ENCODE measurements at places on chromosomes 3 and 15.

- no peak for DNase-seq
Measured at GRCh38 chr3:193673845-193674244, 80.8 kb downstream of the OPA1 start.

GRCh38 chr3:142894493-142894892 is 5.6 kb upstream of the PCOLCE2 start:
- no peak for DNase-seq

DNA sequence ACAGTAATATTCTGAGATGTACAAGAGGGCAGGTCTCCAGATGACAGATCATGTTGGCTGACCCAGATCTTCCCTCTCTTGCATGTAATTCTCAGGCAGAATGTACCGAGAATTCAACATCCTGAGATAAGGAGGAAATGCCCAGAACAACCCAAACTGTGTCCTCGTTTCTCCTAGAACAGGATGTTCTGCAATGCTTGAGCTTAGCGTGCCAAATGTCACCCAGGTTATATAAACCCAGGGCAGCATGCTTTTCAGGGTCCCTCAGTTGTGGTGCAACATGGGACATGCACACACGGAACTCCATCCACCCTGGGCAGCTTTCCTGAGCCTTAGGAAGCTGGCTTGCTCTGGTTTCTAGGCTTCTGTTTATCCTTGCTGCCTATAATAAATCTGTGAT is 102.1 kb upstream of the CMC1 start:
- DNase-seq: no peak

GRCh38 chr3:1439395-1439794 is 346.6 kb downstream of the CNTN6 start:
- DNase-seq: no peak

GRCh38 chr3:161305095-161305991 is 66.0 kb downstream of the SPTSSB start:
- DNase-seq: peak; percentile 26

- DNase-seq: no peak
Measured at GRCh38 chr15:26242565-26243071, 379.5 kb upstream of the ATP10A start.

DNA sequence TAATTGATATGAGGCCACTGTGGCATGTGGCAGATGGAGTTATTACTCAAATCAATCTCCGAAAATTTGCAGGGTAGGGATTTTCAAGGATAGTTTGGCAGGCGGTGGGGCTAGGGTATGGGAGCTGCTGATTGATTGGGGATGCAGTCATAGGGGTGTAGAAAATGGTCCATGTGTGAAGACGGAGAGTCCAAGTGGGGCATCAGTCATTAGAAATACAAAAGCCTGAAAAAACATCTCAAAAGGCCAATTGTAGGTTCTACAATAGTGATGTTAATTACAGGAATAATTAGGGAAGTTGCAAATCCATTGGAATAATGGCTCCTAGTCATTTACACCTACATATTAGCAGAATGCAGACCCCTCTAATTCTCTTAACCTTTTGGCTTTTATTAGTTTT is 4.9 kb downstream of the LEKR1 start:
- no peak for DNase-seq

DNA sequence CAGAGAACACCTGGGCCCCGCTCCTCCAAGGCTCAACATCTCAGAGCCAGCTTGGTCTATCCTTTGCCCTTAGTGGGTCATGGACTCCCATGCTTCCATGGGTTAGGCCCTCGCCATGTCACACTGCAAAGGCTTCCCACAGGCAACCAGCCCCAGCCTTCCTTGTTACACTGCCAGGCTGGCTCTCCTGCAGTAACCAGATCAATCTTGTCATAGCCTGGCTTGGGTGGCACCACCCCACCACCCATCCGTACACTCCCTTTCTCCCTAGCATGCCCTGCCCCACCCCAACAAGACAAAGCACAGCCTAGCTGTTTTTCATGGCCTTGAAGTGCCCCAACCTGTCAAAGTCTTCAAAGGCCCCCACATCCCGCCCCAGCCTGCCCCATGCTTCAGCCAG is 30.5 kb downstream of the CA12 start:
- DNase-seq: no peak

GRCh38 chr3:64932666-64933342 is 245.0 kb upstream of the ADAMTS9 start:
- no peak for DNase-seq

DNA sequence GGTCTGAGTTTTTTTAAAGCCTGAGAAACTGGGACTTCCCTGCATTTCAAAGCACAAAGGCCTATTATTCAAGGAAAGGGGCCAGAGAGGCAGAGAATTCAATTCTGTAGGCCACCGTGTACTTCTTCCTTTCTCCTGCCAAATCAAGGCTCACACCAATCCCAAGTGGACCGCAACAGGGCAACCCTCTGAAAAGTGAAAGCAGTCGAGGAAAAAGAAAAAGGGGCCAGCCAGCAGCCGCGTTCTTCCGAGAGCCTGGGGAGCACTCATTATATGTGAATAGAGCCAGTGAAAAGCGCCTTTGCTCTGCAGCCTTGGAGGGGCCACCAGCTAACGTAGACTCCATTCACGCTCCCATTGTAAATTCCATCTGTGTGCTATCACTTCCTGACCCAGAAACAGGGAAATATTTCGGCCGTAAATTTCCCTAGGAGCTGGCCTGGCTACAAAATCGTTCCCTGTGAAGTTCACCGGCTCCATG is 45.9 kb upstream of the THUMPD3 start:
- DNase-seq: no peak

DNA sequence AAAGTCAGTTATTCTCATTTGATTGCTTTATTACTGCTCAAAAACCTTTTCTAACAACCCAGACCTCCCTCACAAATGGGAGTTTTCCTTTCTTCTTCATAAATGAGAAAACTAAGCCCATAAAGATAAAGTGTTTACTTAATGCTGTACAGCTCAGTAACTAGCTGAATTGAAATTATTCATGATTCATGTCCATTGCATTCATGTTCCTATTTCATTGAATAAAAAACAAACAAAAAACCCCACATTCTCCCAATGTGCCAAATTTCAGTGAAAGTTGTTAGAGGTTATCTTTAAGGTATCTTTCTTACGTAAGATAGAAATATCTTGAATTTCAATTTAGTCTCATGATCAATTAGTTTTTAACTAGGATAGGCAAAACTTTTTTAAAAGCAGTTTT is 2.8 kb downstream of the PLSCR2 start:
- no peak for DNase-seq

DNA sequence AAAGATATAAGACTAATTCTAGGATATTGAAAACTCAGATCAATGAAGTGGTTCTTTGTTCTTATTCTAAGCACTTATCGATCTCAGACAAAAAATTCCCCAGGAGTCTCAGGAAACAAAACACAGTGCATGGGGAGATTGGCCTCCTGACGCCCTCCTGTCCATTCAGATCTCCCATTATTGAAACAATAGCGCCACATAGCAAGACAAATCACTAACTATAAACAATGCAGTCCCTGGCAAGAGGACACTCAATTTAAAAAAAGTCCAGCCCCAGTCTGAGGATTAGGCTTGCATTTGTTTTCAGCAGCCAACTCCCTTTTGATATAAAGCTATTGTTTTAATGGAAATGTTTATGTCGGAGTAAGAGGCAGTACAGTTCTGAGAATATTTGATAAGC is 528.2 kb downstream of the GABRG3 start:
- no peak for DNase-seq

- no peak for DNase-seq
Measured at GRCh38 chr3:21665444-21666100, 85.4 kb downstream of the ZNF385D start.

DNA sequence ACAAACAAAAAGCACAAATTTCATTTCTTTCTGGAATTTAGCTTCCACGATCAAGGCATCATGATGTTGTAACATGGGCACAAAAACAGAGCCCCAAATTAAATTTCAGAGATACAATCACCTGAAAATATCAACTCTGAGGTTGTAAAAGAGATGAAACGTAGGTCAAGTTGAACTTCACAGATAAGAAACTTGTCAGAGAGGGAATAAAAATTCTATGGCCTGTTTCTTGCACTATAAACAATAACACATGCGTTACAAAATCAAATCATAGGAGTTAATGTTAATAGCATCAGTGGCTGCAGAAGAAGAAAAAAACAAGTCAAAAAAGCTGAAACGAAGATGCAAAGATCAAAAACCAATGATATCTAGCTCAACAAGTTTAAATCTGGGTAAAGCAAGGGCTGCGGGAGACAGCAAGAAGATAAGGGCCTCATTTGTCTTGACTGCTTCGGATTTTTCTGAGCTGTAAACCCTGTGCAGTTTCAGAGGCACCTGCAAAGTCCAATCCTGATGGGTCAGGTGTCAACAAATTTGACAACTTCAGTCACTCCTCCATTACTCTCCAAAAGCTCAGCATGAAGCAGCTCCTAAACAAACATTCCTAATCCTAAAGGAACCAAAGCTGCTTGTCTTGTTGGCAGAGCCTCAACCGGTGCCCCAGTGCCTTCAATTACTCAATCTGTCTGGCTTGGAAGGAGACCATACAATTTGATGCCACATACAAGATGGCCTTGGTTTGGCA is 219.8 kb downstream of the STT3B start:
- no peak for DNase-seq

DNA sequence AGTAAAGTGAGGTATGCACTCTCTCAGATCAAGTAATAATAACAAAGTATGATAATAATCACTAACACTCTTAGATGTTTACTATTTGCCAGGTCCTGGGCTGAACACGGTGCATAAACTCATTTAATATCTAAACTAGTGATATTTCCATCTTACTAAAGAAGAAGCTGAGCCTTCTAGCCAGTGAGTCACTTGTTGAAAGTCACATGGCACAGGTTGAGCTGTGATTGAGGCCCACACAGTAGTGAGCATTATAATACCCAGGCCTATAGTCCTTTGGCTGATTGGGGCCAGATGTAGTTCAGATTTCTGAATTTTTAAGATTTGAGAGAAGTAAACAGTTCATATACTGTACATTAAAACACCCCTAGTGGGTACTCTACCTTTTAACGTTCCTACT is 93.2 kb upstream of the CCDC80 start:
- DNase-seq: no peak

DNA sequence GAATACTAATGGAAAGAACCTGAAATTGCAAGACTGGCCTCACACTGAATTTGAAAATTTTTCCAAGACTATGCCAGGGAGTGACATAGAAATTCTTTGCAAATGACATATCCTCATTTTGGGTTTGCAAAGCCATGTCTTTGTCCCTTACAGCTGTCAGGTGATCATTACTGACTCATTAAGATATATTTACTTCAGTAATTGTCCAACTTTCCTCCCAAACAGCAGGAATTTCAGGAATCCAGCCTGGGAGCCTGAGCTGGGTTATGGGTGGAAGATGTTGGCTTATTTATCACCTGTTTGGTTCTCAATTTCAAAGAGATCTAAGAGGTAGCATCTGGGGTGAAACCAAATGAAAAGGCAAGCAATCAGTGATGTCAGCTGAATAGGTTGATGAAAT is 111.6 kb upstream of the ACP3 start:
- no peak for DNase-seq

GRCh38 chr3:58008141-58009025 is at the start of gene FLNB:
Gene FLNB, plus strand, starts transcription at chr3:58008422. Its CDS starts 143 bp downstream, at chr3:58008565.
- peak; percentile 77 for DNase-seq

GRCh38 chr3:143697975-143698374 is 150.3 kb downstream of the SLC9A9 start:
- no peak for DNase-seq

DNA sequence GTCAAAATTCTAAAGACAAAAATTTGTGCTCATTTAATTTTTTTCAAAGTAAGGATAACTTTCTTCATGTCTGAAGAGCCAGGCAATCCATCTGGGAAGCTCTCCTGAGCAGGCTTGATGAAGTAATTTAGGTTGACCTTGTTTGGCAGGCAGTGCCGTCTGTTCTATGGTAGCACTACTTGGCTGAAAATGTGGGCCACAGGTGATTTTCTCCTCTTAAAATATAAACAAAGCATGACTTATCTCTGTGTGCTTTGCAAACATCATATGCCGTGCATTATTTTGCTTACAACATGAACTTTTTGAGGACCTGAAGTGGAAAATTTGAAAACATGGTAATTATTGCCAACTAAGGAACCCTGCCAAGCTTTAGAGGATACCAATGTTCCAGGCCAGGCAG is 143.2 kb downstream of the RAP2B start:
- no peak for DNase-seq

DNA sequence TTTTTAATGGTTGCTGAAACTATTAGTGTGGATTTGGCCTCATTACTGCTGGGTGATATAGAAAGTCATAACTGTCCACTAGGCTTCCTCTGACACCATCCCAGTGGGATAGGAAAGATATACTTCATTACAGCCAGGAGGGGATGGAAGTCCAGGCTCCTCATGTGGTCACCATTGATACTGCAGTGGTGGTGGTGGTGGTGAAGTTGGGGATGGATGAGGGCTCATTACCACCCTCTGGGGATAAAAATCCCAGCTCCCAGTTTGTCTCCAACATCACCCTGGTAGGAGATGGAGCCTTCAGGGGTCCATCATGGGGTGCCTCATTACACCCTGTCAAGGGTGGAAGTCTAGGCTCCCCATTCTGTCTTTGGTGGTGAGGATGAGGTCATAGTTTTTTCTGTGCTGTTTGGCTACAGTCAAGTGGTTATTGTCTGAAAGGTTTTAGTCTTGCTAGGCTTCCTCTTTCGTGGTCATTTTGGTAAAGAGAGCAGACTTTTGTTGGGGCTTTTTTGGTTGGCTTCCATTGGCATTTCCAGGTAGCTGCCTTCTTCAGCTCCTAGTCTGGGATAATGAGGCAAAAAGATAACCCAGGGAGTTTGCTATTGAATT is 30.1 kb upstream of the FILIP1L start:
- no peak for DNase-seq

DNA sequence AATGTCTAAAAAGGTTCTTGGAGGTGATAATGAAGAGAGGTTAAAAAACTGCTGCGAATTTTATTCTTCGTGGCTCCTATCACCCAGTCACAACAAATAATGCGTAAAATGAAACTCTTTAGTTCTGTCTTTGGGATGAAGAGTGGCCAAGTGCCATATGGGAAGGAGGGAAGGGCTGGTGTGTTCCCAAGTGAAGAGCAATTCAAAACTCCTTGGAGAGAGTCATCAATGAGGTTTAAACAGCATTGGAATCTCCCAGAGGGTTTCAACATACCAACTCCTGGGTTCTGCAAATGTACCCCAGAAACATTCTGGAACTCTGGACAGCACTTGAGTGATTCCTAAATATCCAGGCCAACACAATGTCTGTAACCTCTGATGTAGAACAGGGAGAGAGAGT is 45.3 kb downstream of the SLCO3A1 start:
- no peak for DNase-seq

- no peak for DNase-seq
Measured at GRCh38 chr3:30633718-30634117, 27.3 kb downstream of the TGFBR2 start.

DNA sequence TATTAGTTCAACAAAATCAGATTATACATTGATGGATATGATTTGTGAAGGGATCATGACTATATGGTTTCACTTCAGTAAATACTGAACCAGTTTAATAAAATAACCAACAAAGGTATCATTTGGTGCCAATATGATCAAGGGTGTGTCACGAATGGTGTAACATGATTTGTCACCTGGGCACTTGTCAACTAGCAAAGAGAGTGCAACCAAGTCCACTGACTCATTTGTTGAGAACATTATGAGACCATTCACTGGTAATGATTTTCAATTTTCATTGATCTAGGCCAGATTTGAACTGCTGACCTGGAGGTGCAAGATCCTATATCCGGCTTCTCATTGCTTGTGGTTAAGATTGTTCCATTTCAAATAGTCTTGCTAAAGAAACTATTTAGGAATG is 1037.9 kb downstream of the ROBO2 start:
- DNase-seq: no peak

Measured in CD4-positive, alpha-beta memory T cell (primary cell).